ENCODE measurements at places on chromosomes 7 and 10.

- DNase-seq: no peak
Measured at GRCh38 chr10:26969145-26969926, 108.6 kb upstream of the ABI1 start.

GRCh38 chr7:153616711-153617325, 435.4 kb upstream of the DPP6 start:
- DNase-seq: no peak

DNA sequence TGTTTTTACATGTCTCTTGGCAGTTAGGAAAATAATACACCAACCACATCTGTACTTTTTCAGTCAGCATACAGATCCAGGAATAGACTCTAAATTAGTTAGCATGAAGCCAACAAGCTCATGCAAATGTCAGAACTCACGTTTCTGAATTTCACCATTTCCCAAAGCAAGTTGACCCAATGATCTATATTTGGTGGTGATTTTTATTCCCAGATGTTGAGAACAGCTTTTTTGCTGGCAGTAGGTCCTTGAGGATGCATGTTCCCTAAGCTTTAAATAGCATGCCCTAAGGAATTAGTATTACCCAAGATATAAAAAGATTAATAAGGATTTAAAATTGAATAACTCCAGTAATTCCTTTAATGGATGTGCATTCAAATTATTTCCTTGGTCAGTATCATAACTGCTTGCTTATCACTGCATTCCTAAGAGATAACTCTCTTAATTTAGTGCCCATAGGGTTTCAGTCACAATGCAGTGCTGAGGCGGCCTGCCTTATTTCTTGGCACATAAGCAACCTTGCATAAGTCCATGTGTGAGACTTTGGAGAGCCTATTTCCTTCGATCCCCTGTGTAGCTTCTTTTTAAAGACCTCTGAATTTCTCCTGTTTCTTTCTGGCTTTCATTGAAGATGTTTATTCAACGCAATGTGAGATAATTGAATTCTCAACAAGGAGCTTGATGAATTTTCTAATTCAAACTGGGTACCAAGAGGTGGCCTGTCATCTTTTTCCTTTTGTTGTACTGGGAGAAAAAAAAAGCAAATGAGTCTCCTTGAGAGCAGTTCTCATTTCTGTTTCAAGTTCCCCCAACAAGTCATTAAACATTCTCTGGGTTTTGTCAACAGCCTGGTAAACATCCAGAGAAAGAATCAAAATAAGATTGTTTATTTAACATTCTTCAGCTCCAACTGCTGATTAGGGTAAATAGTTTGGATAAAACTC, 135.3 kb upstream of the MEOX2 start:
- no peak for DNase-seq

DNA sequence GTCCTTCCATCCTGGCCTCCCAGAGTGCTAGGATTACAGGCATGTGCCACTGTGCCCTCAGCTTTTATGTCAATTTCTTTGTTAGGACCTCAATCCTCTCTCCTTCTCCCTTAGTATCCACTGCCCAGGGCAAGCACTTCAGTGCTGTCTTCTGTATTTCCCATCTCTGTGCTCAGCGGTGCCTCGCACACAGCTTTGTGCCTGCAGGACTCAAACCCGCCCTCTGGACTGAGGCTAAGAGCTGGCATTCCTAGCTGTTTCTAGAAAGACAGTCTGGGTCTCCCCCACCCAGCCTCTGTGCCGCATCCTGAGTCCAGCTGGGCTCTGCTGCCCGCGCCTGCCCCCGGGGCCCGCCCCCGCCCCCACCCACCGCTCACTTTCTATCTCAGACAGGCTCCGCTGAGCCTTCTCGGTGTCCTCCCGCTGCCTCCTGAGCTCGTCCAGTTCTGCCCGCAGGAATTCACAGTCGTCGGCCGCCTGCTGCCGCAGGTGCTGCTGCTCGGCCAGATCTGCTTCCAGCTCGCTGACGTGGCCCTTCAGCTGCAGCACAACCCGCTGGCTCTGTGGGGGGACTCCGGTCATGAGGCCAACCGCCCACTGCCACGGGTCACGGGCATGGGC, 67.3 kb downstream of the SPDYE5 start:
- no peak for DNase-seq

- DNase-seq: peak; percentile 18
Measured at GRCh38 chr10:35940141-35941041, 298.3 kb upstream of the FZD8 start.

DNA sequence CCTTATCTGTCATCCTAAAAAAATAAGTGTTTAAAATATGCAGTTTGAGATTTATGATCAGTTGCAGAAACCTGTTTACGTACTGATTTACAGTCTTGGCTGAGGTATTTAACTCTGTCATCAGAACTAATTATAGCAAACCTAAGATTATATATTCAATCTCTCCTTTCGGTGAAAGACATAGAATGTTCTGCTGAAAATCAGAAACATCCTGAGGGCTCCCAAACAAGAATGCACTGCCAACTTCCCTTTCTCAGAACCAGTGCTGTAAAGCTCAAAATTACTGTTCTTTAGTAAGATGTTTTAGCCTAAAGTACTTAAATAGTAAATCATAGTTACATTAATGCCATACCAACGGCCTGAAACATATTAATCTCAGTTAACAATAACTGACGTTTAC, 34.3 kb downstream of the FAM204A start:
- no peak for DNase-seq

DNA sequence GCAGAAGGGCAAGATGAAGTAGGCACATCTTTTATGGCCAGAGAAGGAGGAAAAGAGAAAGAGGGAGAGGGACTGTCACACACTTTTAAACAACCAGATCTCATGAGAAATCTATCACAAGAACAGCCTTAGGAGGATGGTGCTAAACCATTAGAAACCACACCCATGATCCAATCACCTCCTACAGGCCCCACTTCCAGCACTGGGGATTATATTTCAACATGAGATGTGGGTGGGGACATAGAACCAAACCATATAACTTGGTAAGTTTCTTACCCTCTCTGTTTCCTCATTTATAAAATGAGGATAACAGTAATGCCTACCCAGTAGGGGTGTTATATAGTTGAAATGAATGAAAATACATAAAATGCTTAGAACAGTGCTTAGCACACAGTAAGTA, 66.0 kb downstream of the CHCHD3 start:
- DNase-seq: no peak

- DNase-seq: no peak
Measured at GRCh38 chr7:66523409-66523808, 105.3 kb upstream of the KCTD7 start.

Measured in DMS 273 treated with DMSO at 0.1 percent for 48 hours (cell line).